Chondrocyte (in vitro differentiated cells): ENCODE measurements at places on chromosomes 2 and 18. TPM values are rescaled to one million over a fixed set of nuclear protein-coding genes. Genes with fewer than 3 reads are reported as not detected.

Gene CYB5A
- total RNA-seq, result 29.9 to 30.7 TPM (median 30.1 TPM) in 3 replicates

- no peak for DNase-seq
Measured at GRCh38 chr2:175282300-175282699, 100.8 kb upstream of the ATP5MC3 start.

- no peak for DNase-seq
Measured at GRCh38 chr2:231376857-231377256, 18.7 kb upstream of the B3GNT7 start.

DNA sequence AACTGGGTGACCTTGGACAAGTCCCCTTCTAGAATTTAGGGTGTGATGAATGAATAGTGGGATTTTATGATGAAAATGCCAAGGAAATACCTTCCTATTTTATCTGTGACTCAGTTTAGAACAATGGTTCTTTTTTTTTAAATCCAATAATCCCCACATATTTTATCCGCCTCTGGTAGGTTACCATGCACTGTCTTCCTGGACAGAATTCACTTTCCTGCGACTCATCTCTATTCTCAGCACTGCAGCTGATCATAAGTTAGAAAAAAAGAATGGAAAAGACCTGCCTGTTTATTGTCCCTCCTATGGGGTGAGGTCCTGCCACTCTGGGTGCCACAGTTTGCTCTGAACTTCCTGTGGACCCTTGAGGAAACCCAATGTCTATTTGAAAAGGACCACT lies 73.1 kb downstream of the IRS1 start:
- no peak for DNase-seq

GRCh38 chr18:69982417-69982816 lies 34.7 kb upstream of the CD226 start:
- DNase-seq, result no peak

Gene FASTKD2
- total RNA-seq, result 15.7 to 24.8 TPM (median 16.8 TPM) in 3 replicates

GRCh38 chr2:107772353-107772752 lies 54.3 kb upstream of the RGPD4 start:
- DNase-seq, result no peak

Gene RFTN2
- total RNA-seq, result 11.5 to 28.5 TPM (median 13.6 TPM) in 3 replicates

DNA sequence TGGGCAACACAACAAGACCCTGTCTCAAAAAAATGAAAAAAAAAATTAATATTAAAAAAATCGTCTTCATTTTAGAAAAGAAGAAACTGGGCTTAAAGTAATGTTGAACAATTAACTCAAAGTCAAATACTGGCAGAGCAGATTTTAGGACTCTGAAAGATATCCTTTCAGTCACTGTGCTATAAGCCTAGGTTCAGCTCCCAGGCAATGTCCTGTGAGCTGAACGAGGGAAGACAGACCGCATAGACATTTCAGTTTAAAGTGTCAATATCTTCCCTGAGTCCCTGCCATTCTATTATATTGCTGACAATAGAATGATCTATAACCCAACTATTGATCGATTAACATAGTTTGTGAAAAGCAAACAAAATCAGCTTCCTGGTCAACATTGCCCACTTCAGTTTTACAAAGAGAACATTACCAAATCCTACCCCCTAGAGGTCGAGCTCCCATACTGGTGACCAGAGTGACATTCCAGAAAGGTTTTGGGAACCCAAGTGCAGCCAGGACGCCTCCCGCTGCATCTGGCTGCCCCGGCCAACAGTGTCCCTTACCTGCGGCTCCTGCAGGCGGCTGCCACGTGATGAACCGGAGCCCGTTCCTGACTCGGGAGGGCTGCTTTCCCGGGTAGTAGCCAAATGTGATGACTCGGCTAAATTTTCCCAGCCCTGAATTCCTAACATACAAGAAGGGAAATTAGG lies 639 bp downstream of the MRO start:
- no peak for DNase-seq

- no peak for DNase-seq
Measured at GRCh38 chr2:138901530-138901929, 121.3 kb upstream of the NXPH2 start.

DNA sequence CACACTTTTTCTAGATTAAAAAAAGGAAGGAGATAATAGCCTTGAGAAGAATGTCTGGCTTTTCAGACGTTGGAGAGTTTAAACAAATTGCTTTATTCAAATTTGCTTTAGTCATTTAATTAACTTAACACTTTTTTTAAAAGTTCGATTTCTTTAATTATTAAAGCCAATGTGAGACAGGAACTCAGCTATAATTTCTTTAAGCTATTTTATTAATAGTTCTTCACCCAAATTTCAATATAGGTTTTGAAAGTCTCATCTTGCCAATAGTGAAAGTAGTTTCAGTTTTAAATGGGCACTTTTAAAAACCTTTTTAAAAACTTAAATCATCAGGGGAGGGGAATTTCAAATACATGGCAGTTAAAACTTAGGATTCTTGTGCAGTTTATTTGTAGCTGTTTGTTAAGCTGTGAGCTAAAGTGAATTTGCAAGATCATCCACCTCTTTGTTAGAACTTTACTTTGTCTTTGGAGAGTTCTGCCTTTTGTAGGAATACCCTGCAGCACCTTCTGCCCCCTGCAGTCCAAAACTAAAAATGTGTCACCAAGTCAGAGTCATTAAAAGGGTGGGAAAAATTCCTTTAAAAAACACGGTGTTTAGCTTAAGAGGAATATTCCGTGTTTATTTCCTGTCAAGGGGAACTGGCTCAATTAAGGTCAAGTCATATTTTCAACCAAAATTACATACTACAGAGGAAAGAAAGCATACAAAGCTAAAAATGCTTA lies 4.6 kb downstream of the TGIF1 start:
- DNase-seq, result no peak

Gene L3MBTL4
- total RNA-seq, result 0.41 to 1.9 TPM (median 1.0 TPM) in 3 replicates

Gene TFPI
- 116 to 173 TPM (median 161 TPM) in 3 replicates for total RNA-seq

Gene CRACDL
- 17.0 to 50.4 TPM (median 19.9 TPM) in 3 replicates for total RNA-seq

Gene C2orf66
- total RNA-seq, result 0.89 TPM in 1 of 3 replicates, not detected in the others

GRCh38 chr18:12652861-12653401 lies 5.0 kb downstream of the SPIRE1 start:
- no peak for DNase-seq

Gene RGPD4
- total RNA-seq, result 0.08 to 0.12 TPM (median 0.10 TPM) in 3 replicates

Gene DOK6
- 5.9 to 15.1 TPM (median 8.9 TPM) in 3 replicates for total RNA-seq

DNA sequence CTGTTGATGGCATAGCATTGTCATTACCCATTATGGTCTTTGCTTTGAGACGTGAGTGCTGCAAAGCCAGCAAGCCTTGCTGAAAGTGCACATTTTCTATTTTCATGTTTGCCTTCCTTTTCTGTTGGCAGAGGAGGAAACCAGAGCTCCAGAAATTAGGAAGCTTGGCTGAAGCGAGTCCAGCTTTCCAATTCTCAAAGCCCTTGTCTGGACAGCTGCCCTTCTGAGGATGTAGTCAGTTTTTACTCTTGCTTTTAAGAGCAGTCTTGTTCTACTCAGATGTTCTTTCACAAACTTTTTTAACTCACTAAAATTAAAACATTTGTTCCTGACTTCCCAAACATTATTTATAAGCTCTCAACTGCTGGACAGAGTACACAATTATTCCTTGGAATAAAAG lies 93.8 kb downstream of the ICOS start:
- DNase-seq, result no peak

- no peak for DNase-seq
Measured at GRCh38 chr2:42249284-42249683, 80.1 kb downstream of the EML4 start.
